Right renal pelvis (tissue), 4 donors: ENCODE measurements at places on chromosomes 6 and 20. TPM values are rescaled to one million over a fixed set of nuclear protein-coding genes. Genes with fewer than 3 reads are reported as not detected.

Gene SAMD3
- 1.5 TPM for polyA plus RNA-seq

Gene SLC29A1
- 32.6 TPM for polyA plus RNA-seq

Gene PRND
- polyA plus RNA-seq: 5.3 TPM

Gene ASXL1
- 64.5 TPM for polyA plus RNA-seq

Gene LAMA5
- 196 TPM for polyA plus RNA-seq
